NCI-H526 treated with DMSO at 0.1 percent for 48 hours (cell line): ENCODE measurements at places on chromosomes 3 and 15.

DNA sequence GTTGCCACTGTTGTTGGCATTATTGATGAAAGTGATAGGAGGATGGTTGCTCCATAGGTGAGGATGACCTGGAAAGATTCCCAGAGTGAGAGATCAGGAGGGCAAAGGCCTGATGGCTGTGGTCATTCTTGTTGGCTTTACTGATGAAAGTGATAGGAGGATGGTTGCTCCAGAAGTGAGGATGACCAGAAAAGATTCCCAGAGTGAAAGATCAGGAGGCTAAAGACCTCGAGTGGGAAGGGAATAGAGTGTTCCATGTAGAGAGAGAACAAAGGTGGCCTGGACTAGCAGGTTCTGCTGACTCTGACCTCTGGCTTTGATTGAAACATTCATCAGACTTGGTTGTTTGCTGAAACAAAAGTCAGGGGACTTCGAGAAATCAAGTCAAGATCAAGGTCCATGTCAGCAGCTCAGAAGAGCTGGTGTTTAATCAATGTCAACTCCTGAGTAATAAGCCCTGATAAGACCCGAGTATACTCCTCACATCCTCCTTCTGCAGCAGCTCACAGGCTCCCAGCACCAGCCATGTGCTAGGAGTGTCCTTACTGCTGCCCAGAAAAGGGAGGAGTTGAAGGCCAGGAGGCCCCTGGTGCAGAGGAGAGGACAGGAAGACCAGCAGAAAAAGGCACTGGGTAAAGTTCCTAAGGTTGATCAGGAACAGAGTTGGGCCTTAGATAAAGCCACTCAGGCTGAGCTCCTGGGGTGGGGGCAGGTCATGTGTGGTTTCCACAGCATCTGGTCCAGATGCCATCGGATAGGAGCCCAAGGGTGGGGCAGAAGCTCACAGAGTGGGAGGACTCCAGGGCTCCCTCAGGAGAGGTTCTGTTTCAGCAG lies 19.9 kb downstream of the CYP8B1 start:
- DNase-seq: no peak

- no peak for DNase-seq
These were observed 58.1 kb upstream of the P3H2 start for GRCh38 chr3:190178779-190179178.

DNA sequence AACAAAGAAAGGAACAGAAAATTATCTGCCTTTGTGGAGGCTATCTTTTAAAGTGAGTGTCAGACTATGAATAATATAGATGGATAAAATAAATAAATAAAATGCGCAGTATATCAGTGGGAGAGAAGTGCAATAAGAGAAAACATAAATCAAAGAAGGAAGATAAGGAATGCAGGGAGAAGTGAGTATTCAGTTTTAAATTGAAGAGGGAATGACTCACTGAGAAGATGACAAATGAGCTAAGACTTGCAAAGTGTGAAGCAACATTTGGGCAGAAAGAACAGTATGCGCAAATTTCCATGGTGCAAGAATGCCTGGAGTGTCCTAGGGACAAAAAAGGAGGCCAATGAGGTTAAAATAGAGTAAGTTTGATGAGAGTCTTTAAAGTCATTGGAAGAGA lies 1300.1 kb upstream of the ALCAM start:
- DNase-seq: no peak

DNA sequence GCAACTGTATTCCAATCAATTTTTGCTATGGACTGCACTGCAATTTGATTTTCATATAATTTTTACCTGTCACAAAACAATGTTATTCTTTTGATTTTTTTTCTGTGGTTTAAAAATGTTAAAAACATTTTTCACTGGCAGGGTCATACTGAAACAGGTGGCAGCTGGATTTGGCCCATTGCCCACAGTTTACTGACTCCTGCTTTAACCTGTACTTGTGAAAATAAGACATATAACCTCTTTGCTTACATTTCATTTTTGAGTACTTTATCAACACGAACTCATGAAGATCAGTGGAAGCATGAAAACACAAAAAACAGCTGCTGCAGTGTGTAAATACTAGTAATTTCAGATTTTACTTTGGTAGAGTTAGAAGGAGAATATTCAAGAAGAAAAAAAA lies 313.1 kb downstream of the WDR72 start:
- no peak for DNase-seq

DNA sequence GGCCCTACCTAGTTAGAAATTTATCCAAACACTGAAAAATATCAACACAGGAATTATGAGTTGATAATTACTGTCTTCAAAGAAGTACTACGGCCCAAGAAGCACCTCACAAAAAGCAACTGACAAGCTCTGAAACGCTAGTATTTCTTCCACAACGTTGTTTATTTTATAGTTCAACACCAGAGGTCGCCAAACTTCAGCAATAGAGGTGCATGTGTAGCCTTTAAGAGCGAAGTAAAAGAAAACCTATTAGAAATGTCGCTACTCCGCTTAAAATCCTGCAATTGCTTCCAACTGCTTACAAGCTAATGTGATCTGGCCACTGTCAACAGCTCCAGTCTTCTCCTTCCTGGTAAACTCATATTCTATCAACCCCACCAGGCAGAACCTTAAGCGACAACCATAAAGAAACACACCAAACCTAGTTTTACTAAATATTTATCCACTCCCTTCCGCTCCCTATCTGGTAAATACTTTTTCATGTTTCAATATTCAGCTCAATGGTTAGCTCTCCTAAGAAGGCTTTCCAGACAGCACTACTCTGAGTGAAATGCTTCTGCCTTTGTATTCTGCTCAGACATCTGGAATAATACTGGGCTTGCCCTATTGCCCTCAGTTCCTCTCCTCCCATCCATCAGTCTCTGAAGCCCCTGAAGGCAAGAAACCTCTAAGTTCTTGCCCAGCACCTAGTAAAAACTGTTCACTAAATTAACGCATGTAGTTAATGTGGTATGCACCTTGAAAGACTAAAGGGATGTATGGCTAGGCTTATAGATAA lies 110.2 kb downstream of the NR1I2 start:
- DNase-seq: peak; percentile 33
